Right atrium auricular region (tissue), 2 donors: ENCODE measurements at places on chromosomes 13 and 19. TPM values are rescaled to one million over a fixed set of nuclear protein-coding genes. Genes with fewer than 3 reads are reported as not detected.

- no peak overlapping the region for H3K4me3 ChIP-seq
- no peaks in the 10 kb centered on the region for H3K4me1 ChIP-seq
- H3K27ac ChIP-seq, result no peak overlapping the region
- no peaks in the 10 kb centered on the region for H3K27me3 ChIP-seq
- DNase-seq, result no peak
Observed at GRCh38 chr13:31038834-31039552, 106.5 kb downstream of the TEX26 start.

DNA sequence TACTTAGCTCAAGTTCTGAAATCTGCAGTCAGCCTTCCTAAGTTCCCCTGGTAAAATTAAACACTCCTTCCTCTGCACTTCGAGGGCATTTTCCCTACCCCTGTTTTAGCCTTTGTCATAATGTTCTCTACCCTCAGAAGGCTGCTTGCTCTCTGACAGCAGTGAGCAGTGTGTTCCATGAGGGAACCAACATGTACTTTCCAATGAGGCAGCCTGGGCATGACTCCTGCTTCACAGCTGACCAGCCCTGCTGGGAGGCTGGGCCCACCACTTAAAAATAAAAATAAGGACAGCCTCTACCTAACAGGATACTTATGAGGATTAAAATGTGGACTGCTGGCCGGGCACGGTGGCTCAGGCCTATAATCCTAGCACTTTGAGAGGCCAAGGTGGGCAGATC is 26.4 kb downstream of the RUBCNL start:
- no peaks in the 10 kb centered on the region for H3K4me1 ChIP-seq
- H3K27me3 ChIP-seq, result no peaks in the 10 kb centered on the region
- DNase-seq, result no peak
- H3K36me3 ChIP-seq, result no peaks in the 10 kb centered on the region

GRCh38 chr13:71517004-71517403 is 350.0 kb downstream of the DACH1 start:
- H3K27ac ChIP-seq, result no peak overlapping the region
- no peaks in the 10 kb centered on the region for H3K36me3 ChIP-seq
- DNase-seq, result no peak
- H3K4me1 ChIP-seq, result no peaks in the 10 kb centered on the region
- H3K4me3 ChIP-seq, result no peak overlapping the region

DNA sequence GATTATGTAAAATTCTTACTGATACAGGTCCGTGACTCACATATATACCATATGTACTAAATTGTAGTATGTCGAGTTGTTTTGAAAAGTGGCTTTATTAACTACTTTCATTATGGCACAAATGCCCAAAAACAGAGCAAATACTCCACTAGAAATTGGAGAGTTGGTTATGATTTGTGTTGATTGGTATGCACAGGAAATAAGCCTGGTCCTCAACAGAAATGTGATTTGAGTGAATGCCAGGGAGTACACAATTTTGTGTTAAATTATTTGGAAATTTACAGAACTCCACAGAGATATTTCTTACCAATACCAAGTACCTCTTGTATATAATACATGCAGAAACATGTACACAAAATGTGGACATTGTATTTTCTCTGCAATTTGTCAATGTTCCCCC is 676.7 kb downstream of the PCDH9 start:
- no peaks in the 10 kb centered on the region for H3K27me3 ChIP-seq
- H3K27ac ChIP-seq, result no peak overlapping the region
- no peak overlapping the region for H3K4me3 ChIP-seq

DNA sequence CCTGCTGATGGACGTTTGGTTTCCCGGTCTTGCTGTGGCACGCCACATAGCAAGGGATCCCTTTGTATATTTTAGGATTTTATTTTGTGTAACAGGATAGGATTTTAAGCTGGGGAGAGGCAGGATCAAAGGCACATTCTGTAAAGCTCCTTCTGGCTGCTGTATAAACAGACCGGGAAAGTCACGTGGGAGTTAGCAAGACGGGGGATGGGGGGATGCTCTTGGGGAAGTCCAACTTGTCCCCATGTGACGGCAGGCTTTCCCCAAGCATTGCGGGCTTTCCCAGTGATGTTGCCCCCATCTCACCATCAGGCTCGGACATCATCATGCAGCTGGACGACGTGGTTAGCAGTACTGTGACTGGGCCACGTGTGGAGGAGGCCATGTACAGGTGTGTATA is 5.8 kb downstream of the QTRT1 start:
- DNase-seq, result no peak
- H3K36me3 ChIP-seq, result no peaks in the 10 kb centered on the region
- H3K27me3 ChIP-seq, result no peaks in the 10 kb centered on the region
- no peaks in the 10 kb centered on the region for H3K4me1 ChIP-seq
- no peak overlapping the region for H3K4me3 ChIP-seq

- H3K36me3 ChIP-seq, result no peaks in the 10 kb centered on the region
- H3K4me3 ChIP-seq, result no peak overlapping the region
- no peaks in the 10 kb centered on the region for H3K27me3 ChIP-seq
Observed at GRCh38 chr13:24693862-24694471, 13.8 kb downstream of the ATP12A start.

- no peaks in the 10 kb centered on the region for H3K36me3 ChIP-seq
- H3K4me1 ChIP-seq, result peaks cover 14% of the 10 kb centered on the region
- H3K27ac ChIP-seq, result peak overlapping the region; percentile 16
- H3K27me3 ChIP-seq, result no peaks in the 10 kb centered on the region
- no peak overlapping the region for H3K4me3 ChIP-seq
- DNase-seq, result no peak
Observed at GRCh38 chr13:39586958-39587605, 15.9 kb downstream of the LHFPL6 start.

- no peak for DNase-seq
- no peaks in the 10 kb centered on the region for H3K36me3 ChIP-seq
- no peak overlapping the region for H3K4me3 ChIP-seq
- no peak overlapping the region for H3K27ac ChIP-seq
- H3K4me1 ChIP-seq, result no peaks in the 10 kb centered on the region
Observed at GRCh38 chr13:82147526-82147925, 1734.7 kb downstream of the SLITRK1 start.

GRCh38 chr19:4301590-4302242 is 473 bp downstream of the TMIGD2 start:
- no peak overlapping the region for H3K4me3 ChIP-seq
- no peak overlapping the region for H3K27ac ChIP-seq
- H3K36me3 ChIP-seq, result no peaks in the 10 kb centered on the region

DNA sequence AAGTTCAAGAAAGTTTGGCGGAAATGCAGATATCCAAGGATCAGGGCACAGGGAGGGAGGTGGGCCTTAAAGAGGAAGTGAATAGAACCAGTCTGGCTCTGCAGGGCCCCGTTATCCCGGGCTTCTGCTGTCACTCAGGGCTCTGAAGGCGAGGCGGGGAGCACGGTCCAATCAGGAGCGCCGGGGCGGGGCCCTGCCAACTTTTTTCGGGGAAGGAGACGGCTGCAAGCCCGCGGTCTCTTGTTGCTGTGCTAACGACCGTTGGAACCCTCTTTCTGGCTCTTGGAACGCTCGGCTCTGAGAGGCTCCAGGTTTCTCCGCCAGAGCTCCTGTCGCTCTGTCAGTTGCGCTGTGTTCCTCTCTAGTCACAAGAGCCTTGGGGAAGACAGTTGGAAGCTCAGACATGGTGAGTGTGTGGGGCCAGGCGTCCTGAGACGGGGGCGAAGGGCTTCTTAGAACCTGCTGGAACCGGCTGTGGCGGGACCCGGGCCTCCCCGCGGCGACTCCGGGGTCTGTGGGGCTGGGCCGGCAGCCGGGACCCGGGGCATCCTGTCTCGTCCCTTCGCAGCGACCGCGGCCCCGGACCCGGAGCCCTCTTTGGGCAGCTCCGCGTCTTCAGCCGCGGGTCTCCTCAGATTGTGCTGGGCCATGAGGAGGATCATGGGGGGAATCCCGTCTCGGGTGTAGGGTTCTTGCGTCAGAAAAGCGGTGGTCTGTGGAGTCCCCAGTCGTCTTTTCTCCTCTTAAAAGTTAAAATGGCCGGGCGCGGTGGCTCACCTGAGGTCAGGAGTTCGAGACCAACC is 27.7 kb downstream of the ZNF844 start:
- H3K27ac ChIP-seq, result peak overlapping the region; percentile 57
- no peaks in the 10 kb centered on the region for H3K27me3 ChIP-seq
- peak overlapping the region; percentile 76 for H3K4me3 ChIP-seq

GRCh38 chr13:68550330-68550729 is 1320.2 kb upstream of the PCDH9 start:
- H3K4me3 ChIP-seq, result no peak overlapping the region
- no peaks in the 10 kb centered on the region for H3K27me3 ChIP-seq
- H3K36me3 ChIP-seq, result no peaks in the 10 kb centered on the region
- H3K4me1 ChIP-seq, result no peaks in the 10 kb centered on the region

- DNase-seq, result no peak
- no peak overlapping the region for H3K27ac ChIP-seq
- no peaks in the 10 kb centered on the region for H3K4me1 ChIP-seq
- H3K4me3 ChIP-seq, result no peak overlapping the region
- no peaks in the 10 kb centered on the region for H3K27me3 ChIP-seq
- no peaks in the 10 kb centered on the region for H3K36me3 ChIP-seq
Observed at GRCh38 chr13:66218583-66218982, 1011.6 kb downstream of the PCDH9 start.

NCAN gene
- not detected for total RNA-seq

GRIN3B gene
- total RNA-seq, result 0.12 TPM

USHBP1 gene
- 4.3 TPM for total RNA-seq

FIZ1 gene
- total RNA-seq, result 9.2 TPM

PROZ gene
- total RNA-seq, result not detected
